GM10248 (cell line): ENCODE measurements at places on chromosomes 5 and 9.

DNA sequence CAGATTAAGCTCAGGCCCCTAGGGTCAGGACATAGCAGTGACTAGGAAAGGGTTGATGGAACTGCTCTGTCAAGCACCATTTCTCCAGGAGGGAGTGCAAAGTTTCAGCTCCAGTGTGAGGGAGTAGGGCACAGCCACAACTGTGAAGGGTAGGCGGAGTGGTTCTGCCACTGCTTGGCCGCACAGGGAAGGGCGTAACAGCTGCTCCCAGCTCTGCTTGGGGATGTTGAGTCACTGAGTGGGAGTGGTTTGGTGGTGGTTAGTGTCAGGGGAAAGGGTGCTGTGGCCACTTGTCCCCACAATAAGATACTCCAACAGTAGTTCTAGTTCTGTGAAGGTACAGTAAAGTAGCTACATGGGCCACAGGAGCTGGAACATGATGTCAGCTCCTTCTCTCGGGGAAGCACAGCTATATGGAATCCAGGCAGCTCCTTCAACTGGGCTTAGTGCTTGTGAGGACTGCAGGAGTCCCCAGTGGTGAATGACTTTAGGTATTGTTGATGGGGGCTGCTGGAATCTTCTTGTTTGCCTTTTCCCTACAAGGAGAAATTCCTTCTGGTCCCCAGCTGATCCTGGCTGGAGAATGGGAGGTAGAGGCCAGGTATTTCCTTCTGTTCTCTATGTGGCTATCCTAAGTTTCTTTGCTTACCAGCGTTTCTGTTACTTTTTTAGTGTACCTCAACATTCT lies 314.5 kb downstream of the SPATA31D1 start:
- DNase-seq, result no peak

- no peak for DNase-seq
Measured at GRCh38 chr5:10866913-10867312, 105.9 kb upstream of the DAP start.

DNA sequence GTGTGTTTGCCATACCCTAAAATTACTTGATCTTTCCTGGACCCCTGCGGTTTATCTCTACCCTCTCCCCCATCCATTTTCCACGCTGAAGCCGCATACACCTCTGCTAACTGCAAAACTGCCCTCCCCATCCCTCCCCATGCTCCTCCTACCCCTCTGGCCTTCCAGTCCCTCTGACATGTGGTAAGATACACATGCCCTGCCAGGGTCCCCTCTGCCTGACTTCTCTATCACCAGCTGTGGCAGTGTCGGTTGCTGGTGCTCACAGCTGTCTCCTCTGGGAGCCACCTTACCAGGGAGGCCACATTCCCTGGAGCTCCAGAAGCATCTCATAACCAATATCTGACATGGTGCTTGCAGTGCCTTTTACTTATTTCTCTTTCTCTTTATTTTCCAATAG lies 58.9 kb upstream of the COL15A1 start:
- DNase-seq, result no peak

GRCh38 chr9:116270546-116270945 lies 117.0 kb downstream of the PAPPA start:
- DNase-seq, result no peak

DNA sequence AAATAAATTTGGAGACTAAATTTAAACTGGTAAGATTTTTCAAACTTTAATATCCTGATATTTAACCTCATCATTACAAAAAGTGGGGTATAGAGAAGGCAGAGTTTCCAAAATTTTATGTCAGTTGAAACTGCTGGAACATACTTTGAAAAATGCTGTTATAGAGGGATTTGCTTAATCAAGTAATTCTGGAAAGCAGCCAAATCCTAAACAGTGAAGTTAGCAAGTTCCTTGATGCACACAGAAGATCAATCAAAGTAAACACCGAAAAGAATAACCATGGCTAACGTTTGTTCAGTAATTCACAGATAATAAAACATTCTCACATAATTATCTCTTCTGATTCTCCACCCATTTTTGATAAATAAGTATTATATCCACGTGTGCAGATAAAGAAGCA lies 8.1 kb upstream of the PRR16 start:
- DNase-seq, result no peak

GRCh38 chr9:127844821-127845359 lies 9.6 kb downstream of the ENG start:
- DNase-seq, result no peak

DNA sequence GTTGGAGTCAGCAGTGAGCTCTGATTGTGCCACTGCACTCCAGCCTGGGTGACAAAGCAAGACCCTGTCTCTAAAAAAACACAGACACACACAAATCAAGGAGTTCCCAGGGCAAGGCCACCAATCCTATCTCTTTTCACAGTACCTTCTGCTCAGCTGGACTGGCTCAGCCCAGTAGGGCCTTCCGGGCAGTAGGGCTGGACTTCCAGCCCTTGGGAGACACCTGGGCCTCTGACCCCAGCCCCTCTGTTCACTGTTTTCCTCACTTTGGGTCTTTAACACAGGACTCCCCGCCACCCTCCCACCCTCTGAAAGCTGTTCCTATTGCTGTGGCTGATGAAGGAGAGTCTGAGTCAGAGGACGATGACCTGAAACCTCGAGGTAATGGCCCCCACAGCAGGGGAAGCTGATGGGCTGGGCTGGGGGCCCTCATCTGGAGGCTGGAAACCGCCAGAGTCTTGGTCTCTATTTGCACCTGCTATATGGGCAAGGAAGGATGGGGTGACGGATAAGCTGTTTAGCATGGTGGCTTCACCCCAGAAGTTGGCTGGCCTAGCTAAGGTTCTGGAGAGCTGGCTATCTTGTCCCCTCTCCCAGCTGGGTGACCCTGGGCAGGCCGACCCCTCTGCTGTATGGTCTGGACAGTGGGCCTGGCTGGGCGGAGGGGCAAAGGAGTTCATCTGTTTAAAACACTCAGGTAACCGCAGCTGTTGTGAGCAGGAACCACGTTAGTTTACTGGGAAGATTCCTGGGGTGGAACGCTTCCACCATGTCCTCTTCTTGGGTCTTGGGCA lies 25.6 kb downstream of the USP20 start:
- no peak for DNase-seq

- DNase-seq, result no peak
Measured at GRCh38 chr5:73814233-73814846, 188.3 kb downstream of the ARHGEF28 start.

GRCh38 chr5:73514418-73514817 lies 16.2 kb downstream of the BTF3 start:
- DNase-seq, result no peak

- no peak for DNase-seq
Measured at GRCh38 chr9:2359891-2360471, 261.6 kb upstream of the VLDLR start.

DNA sequence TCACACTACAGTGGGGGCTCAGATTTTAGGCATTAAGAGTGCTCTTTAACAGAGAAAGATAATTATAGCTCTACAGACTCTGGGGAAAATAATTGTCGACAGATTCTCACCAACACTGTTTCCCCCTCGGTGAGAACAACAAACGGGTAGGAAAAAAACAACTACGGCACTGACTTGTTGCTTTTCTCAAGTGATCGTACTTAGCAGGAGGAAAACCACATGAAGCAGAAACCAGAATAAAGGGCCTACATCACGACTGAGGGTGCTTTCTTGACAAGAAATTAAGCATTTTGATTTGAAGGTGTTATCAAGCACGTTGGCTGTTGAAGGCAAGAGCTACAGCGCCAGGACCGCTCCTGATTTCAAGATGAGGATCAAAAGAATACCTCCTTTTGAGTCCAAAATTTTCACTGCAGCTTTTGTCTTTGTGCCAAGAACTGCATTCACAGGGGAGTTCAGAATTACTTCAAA lies 27.2 kb upstream of the CER1 start:
- DNase-seq, result no peak

- DNase-seq, result no peak
Measured at GRCh38 chr9:126706698-126707053, 92.9 kb downstream of the LMX1B start.

GRCh38 chr9:136207616-136208015 lies 2.7 kb upstream of the LHX3 start:
- DNase-seq, result no peak

DNA sequence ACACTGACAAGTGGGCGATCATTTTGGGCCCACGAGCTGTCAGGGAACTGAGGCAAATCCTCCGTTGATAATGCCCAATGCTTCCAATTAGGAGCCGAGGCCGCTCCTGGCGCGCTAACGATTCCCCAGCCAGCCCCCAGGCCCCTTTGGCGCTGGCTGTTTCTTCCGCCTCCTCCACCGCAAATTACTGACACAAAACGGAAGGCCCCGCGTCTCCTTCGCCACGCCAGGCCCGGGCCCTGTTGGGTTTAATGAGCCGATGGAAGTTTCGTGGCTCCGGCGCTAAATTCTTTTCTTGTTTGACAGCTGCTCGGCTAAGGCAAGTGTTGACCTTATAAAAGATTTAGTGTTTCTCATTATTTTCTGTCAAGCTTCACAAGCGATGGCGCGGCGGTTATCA lies 25.7 kb upstream of the BARHL1 start:
- DNase-seq, result no peak

DNA sequence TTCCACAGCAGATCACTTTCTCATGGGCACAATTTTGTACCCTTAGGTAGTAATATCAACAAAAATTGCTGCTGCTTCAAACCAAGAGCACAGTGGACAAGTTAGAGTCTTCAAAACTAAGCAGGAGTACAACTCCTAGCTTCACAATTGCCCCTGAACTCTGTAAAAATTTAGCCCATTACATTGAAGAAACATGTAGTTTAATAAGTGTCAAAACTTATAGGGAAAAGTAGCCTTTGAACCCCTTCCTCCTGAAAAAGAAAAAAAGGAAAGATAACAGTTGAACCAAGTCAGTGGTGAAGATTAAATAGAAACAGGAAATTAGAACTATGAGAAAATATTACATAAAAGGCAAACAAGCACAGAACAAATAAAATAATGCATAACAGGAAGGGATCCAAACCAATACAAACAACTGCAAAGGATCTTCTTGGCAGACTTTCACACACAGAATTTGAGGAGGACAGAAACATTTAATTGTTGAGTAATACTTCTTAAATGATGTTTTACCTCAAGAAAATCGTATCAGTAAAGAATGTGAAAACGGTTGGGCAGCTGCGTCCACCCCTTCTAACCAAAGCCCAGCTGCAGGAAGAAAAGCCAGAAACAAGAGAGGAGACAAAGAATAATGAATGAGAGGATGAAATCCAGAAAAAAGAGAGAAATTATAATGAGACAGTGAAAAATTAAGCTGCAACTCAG lies 636.0 kb downstream of the NR2F1-AS1 start:
- no peak for DNase-seq

- DNase-seq, result no peak
Measured at GRCh38 chr5:1130218-1130946, 18.5 kb upstream of the SLC12A7 start.

GRCh38 chr5:107359916-107360234 lies 310.9 kb downstream of the EFNA5 start:
- no peak for DNase-seq

DNA sequence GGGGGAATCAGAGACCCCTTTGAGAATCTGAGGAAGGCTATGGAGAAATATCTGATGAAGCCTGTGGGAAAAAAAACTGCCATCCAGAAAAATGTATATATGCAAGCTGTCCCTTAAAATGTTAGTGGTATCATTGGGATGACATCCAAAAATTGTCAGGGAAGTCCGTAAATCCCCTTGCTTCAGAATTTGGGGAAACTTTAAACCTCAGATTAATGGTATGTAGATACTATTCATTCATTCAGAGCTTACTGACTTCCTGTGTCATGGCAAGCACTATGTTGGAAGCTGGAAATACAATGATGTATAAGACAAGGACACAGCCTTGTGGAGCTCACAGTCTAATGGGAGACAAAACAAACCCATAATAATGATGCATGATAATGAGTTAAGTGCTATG lies 10.9 kb upstream of the MOB3B start:
- no peak for DNase-seq

DNA sequence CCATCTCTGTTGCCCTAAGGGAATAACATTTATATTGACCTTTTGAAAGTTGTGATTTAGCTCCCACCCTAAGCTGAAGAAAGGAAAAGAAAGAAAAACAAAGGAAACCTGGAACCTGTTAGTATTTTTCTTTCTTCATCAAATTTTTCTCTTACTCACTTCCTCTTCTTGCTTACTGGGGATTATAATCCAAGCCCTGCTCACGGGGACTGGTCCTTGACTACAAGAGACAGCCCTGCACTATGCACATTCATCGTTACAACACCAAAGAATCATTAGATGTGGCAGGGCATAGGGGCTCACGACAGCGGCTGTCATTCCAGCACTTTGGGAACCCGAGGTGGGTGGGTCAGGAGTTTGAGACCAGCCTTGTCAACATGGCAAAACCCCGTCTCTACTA lies 37.8 kb upstream of the LPAR1 start:
- DNase-seq, result no peak

- DNase-seq, result no peak
Measured at GRCh38 chr9:92275541-92275940, 18.0 kb downstream of the IARS1 start.
